ENCODE measurements at places on chromosomes 1 and 21.

- DNase-seq: peak; percentile 99
Observed at GRCh38 chr1:999725-1000356, at the start of gene HES4. HES4 (minus strand) TSS chr1:1000097; CDS start chr1:999973, 124 bp downstream.

GRCh38 chr1:26618561-26618960 lies 77.3 kb upstream of the ARID1A start:
- DNase-seq: no peak

- no peak for DNase-seq
Observed at GRCh38 chr1:225750875-225751824, 26.5 kb upstream of the SRP9 start.

GRCh38 chr1:113676524-113676923 lies 82.8 kb downstream of the PHTF1 start:
- no peak for DNase-seq

GRCh38 chr1:10623686-10624145 lies 149.0 kb downstream of the PEX14 start:
- DNase-seq: peak; percentile 79

GRCh38 chr1:189673217-189673616 lies 804.4 kb downstream of the BRINP3 start:
- DNase-seq: no peak

- DNase-seq: peak; percentile 84
Observed at GRCh38 chr21:43274946-43275310, 106.1 kb downstream of the CRYAA start.

DNA sequence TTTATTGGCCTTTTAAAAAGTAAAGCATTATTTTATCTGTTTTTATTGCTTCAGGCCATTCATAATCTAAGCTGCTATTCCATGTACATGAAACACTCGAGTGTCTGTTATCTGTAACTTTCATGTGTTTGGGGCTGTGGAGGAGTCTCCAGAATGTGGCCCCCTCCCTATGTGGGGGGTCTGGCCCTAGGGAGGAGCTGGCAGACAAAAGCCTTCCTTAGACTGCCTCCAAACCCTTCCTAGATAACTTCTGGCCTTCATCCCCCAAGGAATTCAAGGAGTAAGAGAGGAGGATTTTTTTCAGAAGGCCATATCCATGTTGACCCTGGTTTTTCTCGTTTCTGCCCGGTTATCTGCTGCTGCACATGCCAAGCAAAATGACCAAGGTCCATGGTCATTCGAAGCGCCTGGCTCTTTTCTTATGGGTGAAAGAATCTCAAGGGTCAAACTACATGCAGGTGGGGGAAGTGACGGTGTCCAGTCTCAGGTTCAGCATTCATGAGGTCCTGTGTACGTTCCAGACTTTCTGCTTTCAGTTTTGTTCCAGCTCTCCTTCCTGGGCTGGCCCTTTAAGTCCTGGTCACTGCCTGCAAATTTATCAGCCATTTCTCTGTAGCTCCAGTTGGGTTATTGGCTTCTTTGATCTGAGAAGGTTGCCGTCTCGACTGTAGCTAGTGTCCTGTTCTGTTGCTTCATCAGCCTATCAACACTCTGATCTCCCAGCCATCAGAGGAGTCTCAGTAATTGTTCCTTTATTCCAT lies 8.3 kb downstream of the TENT5C start:
- no peak for DNase-seq

- DNase-seq: no peak
Observed at GRCh38 chr1:2516124-2516523, 10.3 kb downstream of the PANK4 start.
